NCI-H774 (cell line): ENCODE measurements at places on chromosomes 2 and 18.

- no peak for DNase-seq
These were observed 210.9 kb upstream of the SP5 start for GRCh38 chr2:170503971-170504809.

- no peak for DNase-seq
These were observed 36.6 kb downstream of the CYP1B1 start for GRCh38 chr2:38039121-38039910.

DNA sequence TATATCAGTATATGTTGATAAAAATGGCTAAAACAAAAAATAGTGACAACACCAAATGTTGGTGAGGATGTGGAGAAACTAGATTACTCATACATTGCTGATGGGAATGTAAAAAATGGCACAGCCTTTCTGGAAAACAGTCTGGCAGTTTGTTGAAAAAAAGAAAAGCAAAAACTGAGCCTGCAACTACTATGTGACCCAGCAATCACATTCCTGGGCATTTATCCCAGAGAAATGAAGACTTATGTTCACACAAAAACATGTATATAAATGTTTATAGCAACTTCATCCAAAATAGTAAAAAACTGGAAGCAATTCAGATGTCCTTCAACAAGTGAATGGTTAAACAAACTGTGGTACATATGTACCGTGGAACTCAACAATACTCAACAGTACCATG lies 7.5 kb upstream of the KDSR start:
- DNase-seq: no peak

GRCh38 chr2:196266855-196267254 lies 95.5 kb upstream of the STK17B start:
- DNase-seq: no peak

DNA sequence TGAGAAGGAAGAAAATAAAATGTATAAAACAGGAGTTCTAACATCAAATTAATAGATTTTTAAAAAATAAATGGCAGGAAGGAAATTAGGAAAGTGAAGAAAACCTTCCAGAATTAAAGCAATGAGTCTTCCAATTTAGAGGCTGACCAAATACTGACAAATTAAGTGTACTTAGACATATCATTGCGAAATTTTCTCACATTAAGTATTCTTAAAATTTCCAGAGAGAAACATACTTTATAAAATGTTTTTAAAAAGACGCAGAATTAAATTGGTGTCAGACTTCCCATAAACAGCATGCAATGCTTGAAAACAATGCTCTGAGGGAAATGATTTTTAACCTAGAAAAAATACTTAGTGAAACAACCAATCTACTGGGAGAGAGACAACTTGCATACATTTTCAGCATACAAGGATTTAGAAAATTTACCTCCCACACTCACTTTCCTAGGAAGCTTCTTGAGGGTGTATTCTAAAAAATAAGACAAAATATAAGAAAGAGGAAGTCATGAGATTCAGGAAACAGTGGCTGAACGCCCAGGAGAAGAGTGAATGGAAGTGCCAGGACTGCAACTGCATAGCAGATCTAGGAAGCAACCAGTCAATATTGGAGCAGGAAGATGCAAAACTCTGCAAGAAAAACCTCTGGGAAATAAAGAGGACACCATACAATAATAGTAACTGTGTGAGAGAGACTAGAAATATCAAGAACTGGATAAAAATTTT lies 339.9 kb downstream of the ADCYAP1 start:
- no peak for DNase-seq
